ENCODE measurements at places on chromosomes 11 and 22.
A peak's percentile ranks its signal among the peaks of the same experiment; 100 is the strongest.

GRCh38 chr11:62432695-62433094 lies 13.9 kb downstream of the SCGB1A1 start:
- no peak for DNase-seq

DNA sequence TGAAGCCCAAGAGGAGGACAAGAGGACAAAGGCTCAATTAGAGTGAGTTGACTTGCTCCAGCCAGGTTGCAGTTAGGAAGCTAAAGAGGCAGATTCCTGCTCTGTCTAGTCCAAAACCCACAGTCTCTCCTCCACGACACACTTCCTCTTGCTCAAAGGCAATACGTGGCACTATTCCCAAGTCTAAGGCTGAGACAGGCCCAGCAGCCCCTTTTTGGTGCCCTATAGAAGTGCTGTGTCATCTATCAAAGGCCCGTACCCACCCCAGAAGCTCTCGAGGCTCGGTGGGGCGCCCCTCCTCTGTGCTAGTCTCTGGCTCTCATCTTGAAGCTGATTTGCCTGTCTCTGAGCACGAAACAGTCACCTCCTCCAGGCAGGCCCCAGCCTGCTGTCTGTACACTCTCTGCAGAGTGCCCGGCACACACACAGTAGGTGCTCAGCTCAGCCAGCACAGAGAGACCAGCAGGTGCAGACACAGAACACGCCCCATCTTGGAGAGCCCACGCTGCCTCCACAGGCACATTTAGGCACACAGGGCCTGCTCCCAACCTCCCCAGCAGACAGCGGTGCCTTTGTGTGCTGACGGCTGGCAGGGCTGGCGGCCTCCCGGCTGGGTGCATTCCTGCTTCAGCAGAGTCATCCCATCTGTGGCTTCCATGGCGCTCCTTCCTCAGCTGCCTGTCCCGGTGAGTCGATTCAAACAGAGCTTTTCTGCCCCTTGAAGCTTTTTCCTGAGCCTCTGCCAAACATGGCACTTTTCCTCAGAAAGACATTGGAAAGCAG lies 52.8 kb downstream of the MYH9 start:
- DNase-seq, result no peak

DNA sequence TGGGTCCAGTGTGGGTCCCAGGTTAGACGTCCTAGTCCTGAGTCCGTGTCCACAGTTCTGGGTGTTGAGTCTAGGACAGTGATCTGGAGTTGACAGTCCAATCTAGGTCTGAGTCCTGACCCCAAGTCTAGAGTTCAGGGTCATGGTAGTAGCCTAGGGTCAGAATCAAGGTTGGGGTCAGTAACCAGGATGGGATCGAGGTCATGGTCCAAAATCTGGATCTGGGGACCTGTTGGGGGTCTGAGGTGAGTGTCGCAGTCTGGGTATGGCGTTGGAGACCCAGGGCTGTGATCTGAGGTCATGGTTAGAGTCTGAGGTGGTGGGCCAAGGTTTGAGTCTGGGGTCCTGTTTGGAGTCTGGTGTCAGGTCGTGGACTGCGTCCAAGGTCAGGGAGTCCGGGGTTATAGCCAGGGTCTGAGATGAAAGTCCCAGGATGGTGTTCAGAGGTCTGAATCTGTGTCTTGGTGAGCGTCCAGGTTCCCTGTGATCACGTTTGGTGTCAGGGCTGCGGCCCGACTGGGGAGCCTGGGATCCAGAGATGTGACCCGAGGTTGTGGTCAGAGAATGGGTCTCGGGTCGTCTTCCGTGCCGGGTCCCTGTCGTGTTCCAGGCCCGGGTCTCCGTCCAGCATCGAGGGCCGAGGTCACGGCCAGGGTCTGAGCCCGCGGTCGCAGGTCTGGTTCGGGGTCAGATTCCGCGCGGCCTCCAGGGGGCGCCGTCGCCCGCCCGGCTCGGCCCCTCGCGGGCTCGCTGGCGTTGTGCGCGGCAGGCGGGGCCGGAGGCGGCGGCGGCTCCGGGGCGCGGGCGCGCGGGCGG lies 432 bp upstream of the GRK2 start:
- DNase-seq, result peak; percentile 88

DNA sequence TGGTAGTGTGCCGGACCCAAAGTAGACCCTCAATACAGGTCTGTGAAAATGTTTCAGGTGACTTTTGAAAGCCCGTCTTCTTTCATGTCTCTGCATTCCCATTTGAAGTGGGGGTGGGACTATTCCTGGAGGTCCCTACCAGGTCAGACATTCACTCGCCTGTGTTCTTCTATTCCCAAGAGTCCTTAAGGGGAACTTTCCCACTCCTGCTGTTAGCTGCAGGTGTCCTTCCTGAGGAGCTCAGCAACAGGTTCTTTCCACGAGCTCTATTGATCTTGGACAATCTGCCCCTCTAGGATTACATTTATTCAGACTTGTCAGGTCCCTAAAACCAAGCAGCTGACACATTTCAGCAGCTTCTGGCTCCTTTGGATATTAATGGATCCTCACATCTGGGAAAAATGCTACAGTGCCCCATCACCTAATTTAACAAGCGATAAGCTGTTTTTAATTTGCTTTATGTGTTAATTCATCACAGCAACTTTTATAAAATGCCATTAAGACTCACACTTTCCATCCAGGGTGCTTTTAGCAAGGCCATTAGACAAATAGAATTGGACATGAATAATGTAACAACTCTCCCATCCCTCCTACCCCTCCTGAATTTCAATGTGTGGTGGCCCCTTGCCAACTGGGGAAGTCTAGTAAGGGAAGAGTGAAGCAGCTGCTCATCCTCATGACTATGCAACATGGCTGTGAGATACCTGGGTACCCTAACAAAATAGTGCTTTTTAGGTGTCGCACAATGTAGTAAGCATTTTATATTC lies 259.5 kb upstream of the CCDC90B start:
- DNase-seq, result no peak

DNA sequence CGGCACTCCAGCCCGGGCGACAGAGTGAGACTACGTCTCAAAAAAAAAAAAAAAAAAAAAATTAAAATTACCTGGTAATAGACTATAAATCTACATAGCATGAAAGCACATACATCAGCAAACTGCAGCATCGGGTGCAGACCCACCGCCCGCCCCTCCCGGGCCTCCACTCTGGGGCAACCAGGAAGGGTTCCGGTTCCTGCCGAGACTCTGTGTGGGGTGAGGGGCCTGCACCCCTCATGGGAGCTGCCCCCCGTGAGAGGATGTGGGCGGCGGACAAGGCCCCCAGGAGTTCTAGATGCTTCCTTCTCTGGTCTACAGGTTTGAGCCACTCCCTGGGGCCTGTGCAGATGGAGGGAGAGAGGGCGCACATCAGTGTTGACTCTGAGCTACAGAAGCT lies 9.1 kb downstream of the DRD4 start:
- no peak for DNase-seq

GRCh38 chr22:46883092-46883910 lies 120.9 kb downstream of the TBC1D22A start:
- DNase-seq, result no peak

DNA sequence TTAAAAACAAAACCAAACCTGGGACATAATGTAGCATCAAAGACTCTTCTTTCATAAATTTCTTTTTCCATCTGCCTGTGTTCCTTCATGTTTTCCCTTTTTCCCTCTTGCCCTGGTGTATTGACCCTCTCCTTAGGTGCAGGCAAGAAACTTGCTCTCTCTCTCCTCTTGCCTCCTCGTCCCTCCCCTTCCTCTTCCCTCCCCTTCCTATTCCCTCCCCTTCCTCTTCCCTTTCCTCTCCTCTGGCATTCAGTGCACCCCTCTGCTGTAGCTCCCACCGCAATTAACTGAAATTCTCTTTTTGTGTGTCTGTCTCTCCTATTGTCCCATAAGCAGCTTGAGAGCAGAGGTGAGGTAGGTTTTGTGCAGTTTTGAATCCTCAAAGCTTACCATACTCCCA lies 49.9 kb downstream of the CSF2RB start:
- no peak for DNase-seq

DNA sequence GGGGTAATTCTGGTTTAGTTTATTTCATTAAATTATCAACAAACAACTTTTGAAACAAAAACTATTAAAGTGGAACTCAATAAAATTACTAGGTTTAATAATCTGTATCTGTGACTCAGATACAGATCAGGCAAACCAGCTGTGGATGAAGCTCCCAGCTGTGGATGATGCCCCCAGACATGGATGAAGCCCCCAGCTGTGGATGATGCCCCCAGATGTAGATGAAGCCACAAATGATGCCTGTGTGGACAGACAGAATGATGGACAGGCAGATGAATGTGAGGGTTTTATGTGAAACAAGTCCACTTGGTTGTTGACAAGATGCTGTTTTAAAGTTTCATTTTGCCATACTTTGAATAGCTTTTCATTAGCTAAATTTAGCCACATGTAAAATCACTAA lies 5.8 kb upstream of the ZNF74 start:
- DNase-seq, result no peak

DNA sequence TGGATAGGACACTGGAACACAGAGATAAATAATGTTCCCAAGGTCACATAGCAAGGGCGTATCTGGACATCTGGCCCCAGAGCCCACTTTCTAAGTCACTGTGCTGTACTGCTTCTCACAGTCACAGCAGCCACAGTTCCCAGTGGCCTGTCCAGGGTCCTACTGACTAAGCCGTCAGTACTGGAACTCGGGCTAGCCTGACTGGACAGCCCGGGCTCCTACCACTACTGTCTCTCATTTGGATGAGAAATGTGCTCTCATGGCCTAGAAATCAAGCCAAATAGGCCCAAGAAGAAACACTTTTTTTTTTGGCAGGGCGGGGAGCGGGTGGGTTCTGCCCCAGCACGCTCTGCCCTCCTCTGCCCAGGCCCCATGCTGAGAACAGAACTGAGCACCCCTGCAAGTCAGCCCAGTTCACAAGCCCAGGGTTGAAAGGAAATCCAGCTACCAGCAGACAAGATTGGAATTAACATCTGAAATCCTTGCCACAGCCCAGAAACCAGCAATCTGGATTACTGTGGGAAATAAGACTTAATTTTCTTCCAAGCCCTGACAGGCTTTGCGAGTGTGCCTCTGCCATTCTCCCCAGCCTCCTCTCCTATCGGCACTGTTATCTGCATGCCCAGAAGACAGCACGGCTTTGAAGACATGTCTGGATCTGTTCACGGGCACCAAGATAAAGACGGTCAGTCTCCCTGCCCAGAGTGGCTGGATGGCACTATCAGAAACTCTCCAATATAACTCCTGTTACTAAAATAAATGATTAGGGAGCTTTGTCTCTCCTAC lies 182.9 kb upstream of the NCAM1 start:
- no peak for DNase-seq

DNA sequence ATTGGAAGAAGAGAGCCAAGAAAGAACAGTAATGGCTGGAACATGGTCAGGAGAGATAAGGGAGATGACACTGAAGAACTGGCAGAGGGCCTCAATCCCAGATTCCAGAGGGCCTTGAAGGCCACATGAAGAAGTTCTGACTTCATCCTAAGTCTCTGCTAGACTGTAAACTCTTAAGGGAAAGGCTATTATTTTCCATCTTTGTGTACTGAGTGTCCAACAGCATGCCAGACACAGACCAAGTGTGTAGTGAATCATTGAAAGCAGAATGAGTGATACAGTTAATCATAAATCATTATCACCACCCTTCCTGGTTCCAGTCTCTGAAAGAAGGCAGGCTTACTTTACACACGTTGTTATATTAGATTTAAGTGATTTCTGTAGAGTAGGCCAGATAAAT lies 185.3 kb upstream of the C11orf87 start:
- no peak for DNase-seq

DNA sequence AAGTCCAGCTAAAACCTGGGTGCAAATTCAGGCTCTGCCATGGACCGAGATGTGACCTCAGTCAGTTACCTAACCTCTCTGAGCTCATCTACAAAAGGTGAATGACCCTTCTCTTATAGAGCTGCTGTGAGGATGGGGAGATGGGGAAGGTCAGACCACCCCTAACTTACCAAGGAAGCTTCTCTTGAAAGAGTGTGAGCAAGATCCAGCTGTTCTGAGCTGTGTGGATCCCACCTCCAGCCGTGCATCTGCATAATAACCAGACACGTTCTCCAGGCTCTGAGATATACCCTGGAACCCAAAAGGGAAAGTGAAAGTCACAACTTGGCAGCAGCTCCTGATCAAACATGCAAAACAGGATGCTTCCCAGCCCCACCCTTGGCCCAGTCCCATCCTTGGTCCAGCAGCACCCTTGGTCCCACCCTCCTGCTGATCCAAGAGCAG lies at the start of gene APOL3:
Gene APOL3 (minus strand): TSS at position 257 of the 444 bp plus-strand sequence. CDS start 11,700 bp downstream, outside the sequence.
- no peak for DNase-seq

- DNase-seq, result no peak
Measured at GRCh38 chr11:34329876-34330275, 27.9 kb downstream of the ABTB2 start.

- DNase-seq, result no peak
Measured at GRCh38 chr11:69335007-69335780, 41.2 kb downstream of the MYEOV start.

- no peak for DNase-seq
Measured at GRCh38 chr11:128042290-128042751, 545.0 kb downstream of the ETS1 start.

DNA sequence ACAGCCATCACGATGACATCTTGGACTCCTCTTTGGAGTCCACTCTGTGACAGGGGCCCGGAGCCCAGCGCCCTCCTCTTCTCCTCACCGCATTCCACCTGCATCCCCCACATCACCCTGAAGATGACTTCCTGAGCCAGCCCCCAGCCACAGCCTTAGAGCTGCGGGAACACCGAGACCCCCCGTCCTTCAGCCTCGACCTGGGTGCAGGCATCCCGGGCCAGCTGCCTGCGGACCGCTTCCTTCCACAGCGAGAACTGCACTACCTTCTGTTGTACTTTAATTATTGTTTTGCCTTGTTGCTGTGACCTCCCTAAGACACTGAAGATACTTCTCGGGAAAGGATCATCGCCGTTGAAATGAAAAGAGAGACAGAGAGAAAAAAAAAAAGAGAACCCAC lies 42.1 kb downstream of the DBX1 start:
- no peak for DNase-seq

DNA sequence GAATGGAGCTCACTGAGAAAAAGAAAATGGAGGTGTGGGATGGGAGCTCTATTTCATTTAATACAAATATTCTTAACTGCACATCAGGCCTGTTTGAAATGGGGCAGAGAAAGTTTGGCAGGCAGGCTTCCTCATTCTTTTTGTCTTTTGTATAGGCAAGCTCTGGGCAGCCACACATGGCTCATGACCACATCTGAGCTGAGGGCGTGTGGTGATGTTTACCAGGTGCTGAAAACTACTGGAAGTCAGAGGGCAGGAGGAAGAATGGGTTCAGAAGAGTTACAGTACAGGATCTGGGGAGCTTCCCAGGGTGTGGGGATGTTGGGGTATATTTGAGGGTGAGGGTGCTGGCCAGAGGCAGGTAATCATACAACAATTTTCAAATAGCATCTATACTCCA lies 66.3 kb upstream of the NAV2 start:
- DNase-seq, result no peak

Measured in HEK293T (cell line).